ENCODE measurements at places on chromosomes 13 and 19. TPM values are rescaled to one million over a fixed set of nuclear protein-coding genes. Genes with fewer than 3 reads are reported as not detected.

DNA sequence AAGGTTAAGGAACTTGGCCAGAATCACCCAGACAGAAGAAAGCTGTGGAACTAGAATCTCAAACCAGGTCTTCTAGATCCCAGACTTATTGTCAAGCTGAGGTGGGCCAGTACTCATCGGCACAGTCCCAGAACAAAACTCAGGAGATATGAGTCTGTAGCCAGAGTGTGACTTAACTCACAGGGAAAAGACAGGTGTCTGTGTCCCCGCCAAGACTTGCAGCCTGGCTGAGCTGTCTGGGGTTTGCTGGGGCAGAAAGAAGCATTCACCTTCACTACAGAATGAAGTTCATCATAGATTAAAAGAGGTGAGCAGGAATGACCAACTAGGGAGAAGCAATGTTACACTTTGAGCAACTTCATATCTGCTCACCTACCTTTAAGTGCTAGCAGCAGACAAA, 257.2 kb downstream of the FOXO1 start:
- no peak overlapping the region for H3K27ac ChIP-seq
- no peaks in the 10 kb centered on the region for H3K36me3 ChIP-seq
- peaks cover 5% of the 10 kb centered on the region for H3K4me1 ChIP-seq
- H3K4me3 ChIP-seq: no peak overlapping the region
- H3K27me3 ChIP-seq: no peaks in the 10 kb centered on the region

DNA sequence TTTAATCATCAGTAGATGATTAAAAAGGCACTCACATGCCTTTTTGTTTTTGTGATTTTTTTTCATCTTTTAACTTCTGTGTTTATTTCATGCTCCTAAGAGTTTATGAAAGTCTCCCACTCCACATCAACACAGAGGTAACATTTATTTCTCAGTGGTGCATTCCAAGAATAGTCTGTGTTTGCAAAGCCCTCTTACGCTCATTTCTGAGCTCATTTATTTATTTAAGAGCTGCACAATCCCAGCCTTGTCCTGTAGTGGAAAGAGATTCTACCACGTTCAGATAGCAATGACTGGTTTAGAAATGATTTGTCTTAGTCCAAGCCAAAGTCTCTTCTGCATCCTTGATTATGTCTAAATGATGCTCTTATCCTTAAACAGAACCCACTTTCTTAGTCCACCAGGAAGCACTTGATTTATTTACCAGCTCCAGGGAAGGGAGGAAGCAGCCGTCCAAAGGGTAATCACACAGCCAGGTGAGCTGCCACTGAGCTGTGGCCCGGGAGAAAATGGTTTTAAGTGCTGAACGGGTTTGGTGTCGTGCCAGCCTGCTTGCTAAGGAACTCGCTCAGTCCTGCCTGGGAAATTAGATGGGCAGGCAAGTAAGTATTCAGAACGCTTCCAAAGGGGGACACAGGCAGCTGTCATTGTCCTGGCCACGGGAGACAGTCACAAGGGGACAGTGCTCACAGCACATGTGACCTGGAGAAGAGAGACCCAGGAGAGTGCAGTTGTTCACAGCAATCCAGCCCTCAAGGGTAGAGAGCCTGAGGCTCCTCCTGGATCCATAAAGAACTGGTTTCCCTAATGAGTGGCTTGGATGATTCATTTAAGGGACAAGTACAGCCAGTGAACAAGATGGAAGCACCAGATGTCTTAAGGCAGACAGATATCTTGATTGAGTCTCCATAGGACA, 131.8 kb upstream of the WASF3 start:
- no peaks in the 10 kb centered on the region for H3K27me3 ChIP-seq
- H3K4me1 ChIP-seq: peaks cover 22% of the 10 kb centered on the region
- peak overlapping the region; percentile 90 for H3K27ac ChIP-seq
- no peak overlapping the region for H3K4me3 ChIP-seq

DNA sequence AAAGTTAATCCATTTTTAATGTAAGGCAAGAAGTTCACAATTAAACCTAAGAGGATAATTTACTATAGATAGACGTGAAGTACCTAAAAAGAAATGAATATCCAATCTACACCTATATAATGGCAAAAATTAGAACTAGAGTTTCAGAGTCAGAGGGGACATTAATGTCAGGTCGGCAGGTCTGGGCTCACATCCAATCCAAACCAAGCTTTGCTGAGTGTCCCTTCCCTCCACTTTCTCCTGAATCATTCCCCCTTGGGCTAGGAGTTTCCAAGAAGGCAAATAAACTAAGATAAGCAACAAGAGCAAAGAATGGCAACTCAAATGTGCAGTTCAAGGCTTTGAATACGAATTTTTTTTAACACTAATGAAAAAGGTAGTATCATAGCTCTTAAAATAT, 2.9 kb downstream of the FLT3 start:
- no peak overlapping the region for H3K27ac ChIP-seq
- peaks cover 57% of the 10 kb centered on the region for H3K27me3 ChIP-seq
- H3K4me3 ChIP-seq: no peak overlapping the region
- no peak for DNase-seq

DNA sequence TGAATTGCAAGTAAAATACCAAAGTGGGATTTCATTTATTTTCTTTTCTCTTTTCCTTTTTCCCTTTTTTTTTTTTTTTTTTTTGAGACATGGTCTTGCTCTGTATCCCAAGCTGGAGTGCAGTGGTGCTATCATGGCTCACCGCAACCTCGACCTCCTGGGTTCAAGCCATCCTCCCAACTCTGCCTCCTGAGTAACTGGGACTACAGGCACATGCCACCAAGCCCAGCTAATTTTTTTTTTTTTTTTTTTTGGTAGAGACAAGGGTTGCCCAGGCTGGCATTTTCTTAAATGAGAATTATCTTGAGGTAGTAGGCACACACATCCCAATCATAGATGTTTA, 68.5 kb upstream of the GPR183 start:
- DNase-seq: no peak
- H3K4me3 ChIP-seq: no peak overlapping the region
- H3K27me3 ChIP-seq: no peaks in the 10 kb centered on the region
- no peak overlapping the region for H3K27ac ChIP-seq
- no peaks in the 10 kb centered on the region for H3K4me1 ChIP-seq

DNA sequence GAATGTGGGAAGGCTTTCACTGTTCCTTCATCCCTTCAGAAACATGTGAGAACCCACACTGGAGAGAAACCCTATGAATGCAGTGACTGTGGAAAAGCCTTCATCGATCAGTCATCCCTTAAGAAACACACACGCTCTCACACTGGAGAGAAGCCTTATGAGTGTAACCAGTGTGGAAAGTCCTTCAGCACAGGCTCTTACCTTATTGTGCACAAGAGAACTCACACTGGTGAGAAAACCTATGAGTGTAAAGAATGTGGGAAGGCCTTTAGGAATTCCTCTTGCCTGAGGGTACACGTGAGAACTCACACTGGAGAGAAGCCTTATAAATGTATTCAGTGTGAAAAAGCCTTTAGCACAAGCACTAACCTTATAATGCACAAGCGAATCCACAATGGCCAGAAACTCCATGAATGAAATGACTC, 18.6 kb downstream of the ZNF177 start:
- H3K4me1 ChIP-seq: no peaks in the 10 kb centered on the region
- no peak for DNase-seq
- H3K27ac ChIP-seq: no peak overlapping the region
- no peak overlapping the region for H3K4me3 ChIP-seq

The PROZ gene
- not detected for total RNA-seq

The CYP4F2 gene
- total RNA-seq: not detected
